ENCODE measurements at places on chromosomes 2 and 18. TPM values are rescaled to one million over a fixed set of nuclear protein-coding genes. Genes with fewer than 3 reads are reported as not detected.

LOXHD1 gene
- 3.4 TPM for total RNA-seq

DOCK10 gene
- total RNA-seq = 13.8 TPM

EPHA4 gene
- 26.2 TPM for total RNA-seq

RIT2 gene
- total RNA-seq = not detected

MOCOS gene
- 0.31 TPM for total RNA-seq

ANKZF1 gene
- total RNA-seq = 41.0 TPM

MAP3K19 gene
- total RNA-seq = 0.21 TPM

COL3A1 gene
- 6,407 TPM for total RNA-seq

LBH gene
- total RNA-seq = 56.4 TPM

NAT8 gene
- total RNA-seq = not detected

KLHL41 gene
- total RNA-seq = 2,840 TPM

ANKRD30BL gene
- 0.31 TPM for total RNA-seq

ZNF804A gene
- 0.41 TPM for total RNA-seq

ITPRIPL1 gene
- total RNA-seq = 6.3 TPM
